Activated CD4-positive, alpha-beta T cell treated with anti-CD3 and anti-CD28 coated beads for 36 hours (primary cell): ENCODE measurements at places on chromosomes 6 and 20. TPM values are rescaled to one million over a fixed set of nuclear protein-coding genes. Genes with fewer than 3 reads are reported as not detected.
A peak's percentile ranks its signal among the peaks of the same experiment; 100 is the strongest.

- H3K27ac ChIP-seq = peak overlapping the region; percentile 37
- H3K27me3 ChIP-seq = no peaks in the 10 kb centered on the region
- no peak overlapping the region for H3K4me3 ChIP-seq
- peaks cover 61% of the 10 kb centered on the region for H3K4me1 ChIP-seq
- H3K36me3 ChIP-seq = peaks cover 51% of the 10 kb centered on the region
Observed at GRCh38 chr6:90131614-90132423, 164.8 kb downstream of the BACH2 start.

The NMBR gene
- total RNA-seq = not detected

The MAS1 gene
- total RNA-seq = not detected

- H3K27ac ChIP-seq = no peak overlapping the region
- H3K27me3 ChIP-seq = no peaks in the 10 kb centered on the region
- H3K36me3 ChIP-seq = no peaks in the 10 kb centered on the region
- DNase-seq = no peak
- no peak overlapping the region for H3K4me3 ChIP-seq
Observed at GRCh38 chr6:31172973-31173384, 2.5 kb upstream of the POU5F1 start.

- H3K4me3 ChIP-seq = no peak overlapping the region
- peaks cover 3% of the 10 kb centered on the region for H3K4me1 ChIP-seq
- DNase-seq = no peak
- H3K27me3 ChIP-seq = peaks cover 6% of the 10 kb centered on the region
- no peaks in the 10 kb centered on the region for H3K36me3 ChIP-seq
Observed at GRCh38 chr20:23257848-23258746, 92.5 kb upstream of the NXT1 start.

- no peak overlapping the region for H3K4me3 ChIP-seq
- peaks cover 20% of the 10 kb centered on the region for H3K4me1 ChIP-seq
- no peaks in the 10 kb centered on the region for H3K27me3 ChIP-seq
- no peak overlapping the region for H3K27ac ChIP-seq
- no peak for DNase-seq
Observed at GRCh38 chr6:166587631-166588413, 1.3 kb upstream of the RAMACL start.

DNA sequence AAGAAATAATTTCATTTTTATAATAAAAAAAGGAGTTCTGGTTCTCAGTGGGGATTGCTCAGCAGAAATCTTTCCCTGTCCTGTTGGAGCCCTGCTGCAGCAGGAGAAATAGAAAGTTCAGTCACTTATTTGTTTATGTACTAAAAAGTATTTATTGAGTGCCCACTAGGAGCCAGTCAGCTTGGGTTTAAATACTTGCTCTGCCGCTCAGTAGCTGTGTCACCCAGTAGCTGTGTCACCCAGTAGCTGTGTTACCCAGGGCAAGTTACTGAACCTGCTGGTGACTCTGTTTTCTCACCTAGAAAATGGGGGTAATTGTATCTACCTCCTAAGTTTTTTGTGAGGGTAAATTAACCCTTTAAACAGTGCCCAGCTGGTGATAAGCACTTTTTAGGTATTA lies 32.9 kb downstream of the FOXF2 start:
- H3K4me1 ChIP-seq = no peaks in the 10 kb centered on the region
- DNase-seq = no peak
- no peak overlapping the region for H3K4me3 ChIP-seq
- H3K36me3 ChIP-seq = no peaks in the 10 kb centered on the region
- peaks cover 35% of the 10 kb centered on the region for H3K27me3 ChIP-seq

- no peak overlapping the region for H3K27ac ChIP-seq
- peaks cover 4% of the 10 kb centered on the region for H3K27me3 ChIP-seq
- no peak for DNase-seq
Observed at GRCh38 chr6:139847457-139847813, 473.0 kb upstream of the CITED2 start.
